ENCODE measurements at places on chromosomes 3 and 15.

DNA sequence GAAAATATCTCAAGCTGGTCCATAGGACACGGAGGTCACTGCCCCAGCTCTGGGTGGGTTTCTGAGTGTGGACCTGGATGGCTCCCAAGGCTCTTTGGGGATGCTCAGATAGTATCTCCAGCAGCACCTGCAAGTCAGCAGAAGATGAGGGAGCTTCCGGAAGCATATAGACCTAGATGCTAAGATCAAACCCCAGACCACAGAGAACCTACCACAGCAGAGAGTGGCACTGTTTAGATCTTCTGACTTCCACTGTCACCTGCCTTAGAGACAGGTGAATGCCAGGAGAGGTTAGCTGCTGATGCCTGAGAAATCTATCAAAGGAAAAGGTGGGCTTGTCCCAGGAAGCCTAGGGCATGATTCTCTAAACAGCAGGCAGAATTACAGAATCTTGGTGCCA, 105.7 kb upstream of the TRPM1 start:
- no peak for ATAC-seq

- no peak for ATAC-seq
These were observed 629.5 kb upstream of the KCNMB2 start for GRCh38 chr3:177906578-177907229.

DNA sequence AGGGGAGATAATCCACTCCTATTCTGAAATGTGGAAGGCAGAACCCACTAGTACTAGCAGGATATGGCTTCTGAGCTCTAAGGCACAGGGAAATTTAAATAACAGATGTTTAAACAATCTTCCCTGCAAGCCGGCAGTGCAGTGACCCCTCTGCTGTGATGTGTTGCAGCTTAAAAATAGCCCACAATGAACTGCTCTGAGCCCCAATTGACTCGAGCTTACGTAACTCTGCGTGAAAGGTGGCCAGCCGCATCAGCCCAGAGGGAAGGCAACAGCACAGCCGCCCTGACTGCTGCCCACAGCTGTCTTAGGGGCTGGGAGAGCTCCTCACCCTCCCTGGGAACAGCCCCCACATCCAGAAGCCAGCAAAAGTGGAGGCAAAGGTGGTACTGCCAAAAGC, 12.5 kb upstream of the CAMKV start:
- no peak for ATAC-seq

GRCh38 chr15:79296583-79296982, 14.1 kb downstream of the ANKRD34C start:
- no peak for ATAC-seq

DNA sequence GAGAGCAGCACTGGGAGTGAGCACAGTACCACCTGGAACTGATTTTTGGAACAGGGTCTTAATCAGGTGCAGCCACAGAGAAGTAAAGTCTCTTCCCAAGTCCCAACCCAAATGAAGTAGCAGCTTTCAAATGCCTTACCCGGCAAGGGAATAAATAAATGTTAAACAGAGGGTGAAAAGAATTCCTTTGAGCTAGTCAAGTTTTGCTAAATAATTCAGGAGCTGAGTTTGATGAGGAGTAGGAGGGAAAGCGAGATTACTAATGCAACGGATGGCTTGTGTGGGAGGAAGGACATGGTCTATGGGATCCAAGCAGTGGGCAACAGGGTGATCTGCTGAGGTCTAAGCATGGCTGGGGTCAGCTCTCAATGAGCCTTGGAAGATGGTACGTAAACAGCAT, 204.5 kb upstream of the ST8SIA2 start:
- no peak for ATAC-seq

DNA sequence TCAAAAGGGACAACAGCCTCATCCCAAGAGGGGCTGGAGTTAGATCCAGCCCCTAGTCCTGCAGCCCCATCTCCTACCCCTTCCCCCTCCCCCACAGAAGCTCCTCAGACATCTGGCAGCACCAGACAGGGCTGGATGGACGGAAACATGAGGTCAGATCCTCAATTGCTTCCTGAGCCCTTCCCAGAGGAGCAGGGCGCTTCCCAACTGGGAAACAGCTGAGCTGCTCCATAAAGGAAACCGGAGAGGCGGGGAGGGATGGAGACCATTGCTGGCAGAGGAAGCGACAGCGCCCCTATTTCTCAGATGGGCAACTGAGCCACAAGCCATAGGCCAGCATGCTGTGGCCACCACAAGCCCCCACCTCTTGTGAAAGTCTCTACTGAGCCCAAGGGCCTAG, 18.3 kb upstream of the CYP11A1 start:
- ATAC-seq: no peak

Data from activated CD4-positive, CD25-positive, alpha-beta regulatory T cell treated with anti-CD3 and anti-CD28 coated beads, Interleukin-2, amount 50 U/mL, for 24 hours (primary cell).